Activated CD4-positive, alpha-beta T cell treated with anti-CD3 and anti-CD28 coated beads, Interleukin-2, Interleukin-6, amounts not matched to agents 100 ng/mL and 50 ng/mL, durations not matched to agents 16 hours and 8 hours (primary cell): ENCODE measurements at places on chromosomes 12 and 14.

DNA sequence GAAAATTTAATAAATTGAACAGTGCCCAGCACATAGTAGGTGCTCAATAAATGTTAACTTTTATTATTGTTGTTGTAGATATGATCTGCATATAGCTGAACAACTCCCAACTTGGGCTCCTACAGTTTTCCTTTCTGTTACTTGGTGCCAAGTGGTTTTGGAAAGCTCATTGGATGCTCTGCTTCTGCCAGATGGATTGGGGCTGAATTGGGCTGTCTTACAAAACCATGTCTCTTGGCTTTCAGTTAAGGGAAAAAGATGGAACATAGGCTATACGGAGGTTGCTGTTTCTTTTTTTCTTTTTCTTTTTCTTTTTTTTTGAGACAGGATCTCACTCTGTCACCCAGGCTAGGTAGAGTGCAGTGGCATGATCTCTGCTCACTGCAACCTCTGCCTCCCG, 140.7 kb upstream of the PWP1 start:
- DNase-seq, result no peak

- no peak for DNase-seq
Observed at GRCh38 chr14:99268810-99269707, 2.9 kb downstream of the BCL11B start.

- DNase-seq, result no peak
Observed at GRCh38 chr12:91278126-91278525, 95.5 kb upstream of the DCN start.

- DNase-seq, result no peak
Observed at GRCh38 chr14:91521061-91521640, 11.0 kb upstream of the PPP4R3A start.

DNA sequence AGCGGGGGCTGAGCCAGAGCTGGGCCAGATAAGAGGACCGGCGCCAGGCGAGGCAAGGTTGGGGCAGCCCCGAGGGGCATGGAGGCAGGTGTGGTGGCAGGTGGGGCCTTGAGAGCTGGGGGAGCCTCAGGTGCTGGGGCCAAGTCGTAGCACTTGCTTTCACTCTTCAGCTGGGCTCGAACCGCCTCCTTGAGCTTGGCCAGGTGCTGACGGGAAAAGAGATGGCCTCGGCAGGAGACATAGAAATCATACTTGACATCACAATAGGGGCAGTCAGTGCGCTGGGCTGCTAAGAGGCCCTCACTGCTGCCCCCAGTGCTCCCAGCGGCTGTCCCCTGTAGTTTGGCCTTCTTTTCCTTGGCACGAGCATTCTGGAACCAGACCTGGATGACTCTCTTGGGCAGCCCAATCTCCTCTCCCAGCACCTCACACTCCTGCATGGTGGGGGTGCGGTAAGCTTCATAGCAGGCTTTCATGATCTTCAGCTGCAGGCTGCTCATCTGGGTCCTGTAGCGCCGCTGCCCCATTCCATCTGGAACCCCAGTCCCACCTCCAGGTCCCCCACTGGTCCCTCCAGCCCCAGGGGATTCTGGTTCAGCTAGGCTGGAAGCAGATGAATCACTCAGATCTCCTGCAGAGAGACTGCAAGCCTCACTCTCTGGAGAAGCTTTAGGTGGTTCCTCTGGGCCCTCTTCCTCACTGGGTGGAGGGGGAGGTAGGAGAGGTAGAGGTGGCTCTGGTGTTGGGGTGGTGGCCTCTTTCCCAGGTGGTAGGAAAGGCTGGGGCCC, 28.1 kb downstream of the ZFHX2 start:
- no peak for DNase-seq
